AG09319 (cell line): ENCODE measurements at places on chromosomes 16 and 17.

DNA sequence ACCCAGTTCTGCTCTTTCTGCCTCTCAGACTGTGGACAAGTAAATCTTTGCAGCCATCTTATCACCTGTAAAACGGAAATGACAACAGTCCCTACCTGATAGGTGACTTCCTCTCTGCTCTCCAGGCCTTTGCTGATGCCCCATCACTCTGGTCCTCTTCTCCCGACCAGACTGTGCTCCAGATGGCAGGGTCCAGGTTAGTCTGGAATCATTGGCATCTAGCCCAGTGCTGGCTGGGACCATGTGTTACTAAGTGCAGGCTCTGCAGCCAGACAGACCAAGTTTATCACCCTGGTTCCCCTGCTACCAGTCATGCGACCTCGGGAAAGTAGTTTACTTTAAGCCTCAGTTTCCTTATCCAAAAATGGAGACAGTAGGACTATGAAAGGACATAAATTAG, 1.8 kb upstream of the NUBP1 start:
- DNase-seq = no peak

DNA sequence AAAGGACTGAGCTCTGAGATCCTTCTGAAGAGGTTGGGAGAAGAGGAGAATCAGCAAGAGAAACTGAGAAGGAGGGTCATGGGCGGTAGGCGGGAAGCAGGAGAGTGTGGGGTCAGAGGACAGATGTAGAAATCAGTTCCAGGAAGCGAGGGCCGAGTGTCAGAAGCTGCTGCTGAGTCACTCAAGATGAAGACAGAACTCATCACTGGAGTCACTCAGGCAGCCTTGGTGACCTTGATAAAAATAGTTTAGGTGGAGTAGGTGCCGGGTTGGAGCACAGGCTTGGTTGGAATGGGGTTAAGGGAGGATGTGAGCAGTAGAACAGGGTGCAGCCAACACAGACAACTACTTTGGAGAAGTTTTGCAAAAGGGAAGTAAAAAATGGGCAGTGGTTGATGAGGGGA, 6.1 kb upstream of the ITGAM start:
- no peak for DNase-seq

DNA sequence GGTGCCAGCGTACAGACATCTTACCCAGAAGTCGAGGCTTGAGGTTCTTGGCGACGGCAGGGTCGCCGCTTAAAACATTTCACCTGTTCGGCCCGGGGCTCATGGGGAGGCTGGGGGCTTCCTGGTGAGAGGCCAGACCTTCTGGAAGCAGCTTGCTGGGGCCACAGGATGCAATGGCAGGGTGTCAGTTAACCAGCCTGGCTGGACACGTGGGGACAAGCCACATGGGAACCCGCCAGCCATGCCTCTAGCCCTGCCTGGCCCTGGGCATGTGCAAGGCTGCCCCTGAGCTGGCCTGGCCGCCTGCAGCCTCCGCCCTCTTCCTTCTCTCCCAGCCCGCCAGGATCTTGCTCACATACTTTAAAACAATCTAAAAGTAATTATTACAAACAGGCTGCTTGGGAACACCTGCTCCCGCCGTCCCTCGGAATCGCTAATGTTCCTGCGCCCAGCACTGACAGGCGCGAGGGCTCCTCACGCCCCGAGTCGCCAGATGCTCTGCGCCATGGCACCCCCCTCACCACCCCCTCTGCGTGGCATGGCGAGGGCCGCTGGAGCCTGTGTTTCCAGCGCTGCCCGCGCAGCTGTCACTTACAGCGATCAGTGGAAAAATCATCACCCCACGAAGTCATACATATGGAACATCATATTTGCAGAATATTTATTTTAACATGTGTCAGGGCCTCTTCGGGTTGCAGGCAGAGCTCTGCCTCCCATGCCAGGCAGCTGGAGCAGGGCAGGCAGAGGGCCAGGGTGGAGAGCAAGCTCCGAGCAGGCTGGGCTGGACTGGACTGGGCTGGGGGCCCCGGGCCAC, 188.7 kb upstream of the GSE1 start:
- no peak for DNase-seq

- DNase-seq = no peak
These were observed 368.8 kb upstream of the CDH8 start for GRCh38 chr16:62404842-62405611.

DNA sequence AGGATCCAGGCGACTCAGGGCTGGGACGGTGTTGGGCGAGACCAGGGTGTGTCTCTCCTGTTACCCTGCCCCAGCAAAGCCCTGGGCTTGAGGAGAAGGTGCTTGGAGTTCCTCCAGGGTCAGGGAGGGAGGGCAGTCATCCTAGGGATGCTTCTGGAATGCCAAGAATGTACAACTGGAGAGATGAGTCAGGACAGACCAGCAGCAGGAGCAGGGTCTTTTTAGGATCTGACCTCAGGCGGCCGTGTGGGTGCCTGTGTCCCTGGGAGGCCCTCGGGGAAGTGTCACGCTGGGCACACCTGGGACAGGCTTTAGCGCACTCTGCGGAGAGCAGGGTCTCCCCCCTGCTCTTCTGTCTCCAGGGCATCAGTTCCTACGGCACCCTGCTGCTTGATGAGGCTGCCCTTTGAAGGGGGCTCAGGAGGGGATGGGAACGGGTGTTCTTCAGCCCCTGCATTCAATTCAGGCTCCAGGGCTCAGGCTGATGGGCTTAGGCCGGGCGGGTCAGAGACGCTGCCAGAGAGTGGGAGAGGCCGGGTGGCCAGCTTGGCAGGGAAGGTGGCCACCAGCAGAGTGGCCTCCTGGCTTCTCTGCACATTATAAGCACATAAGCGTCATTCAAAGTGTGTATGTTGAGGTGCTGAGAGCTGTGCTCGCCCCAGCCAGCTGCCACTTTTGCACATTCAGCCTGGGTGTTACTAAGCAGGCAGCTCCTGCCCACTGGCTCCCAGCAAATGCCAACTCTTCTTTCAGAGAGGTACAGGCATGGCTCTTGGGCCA, 8.4 kb upstream of the MTSS2 start:
- peak; percentile 45 for DNase-seq

- no peak for DNase-seq
These were observed 2.3 kb upstream of the UBTF start for GRCh38 chr17:44221862-44222111.
